Fibroblast of pulmonary artery (primary cell): ENCODE measurements at places on chromosomes 5 and 9.

DNA sequence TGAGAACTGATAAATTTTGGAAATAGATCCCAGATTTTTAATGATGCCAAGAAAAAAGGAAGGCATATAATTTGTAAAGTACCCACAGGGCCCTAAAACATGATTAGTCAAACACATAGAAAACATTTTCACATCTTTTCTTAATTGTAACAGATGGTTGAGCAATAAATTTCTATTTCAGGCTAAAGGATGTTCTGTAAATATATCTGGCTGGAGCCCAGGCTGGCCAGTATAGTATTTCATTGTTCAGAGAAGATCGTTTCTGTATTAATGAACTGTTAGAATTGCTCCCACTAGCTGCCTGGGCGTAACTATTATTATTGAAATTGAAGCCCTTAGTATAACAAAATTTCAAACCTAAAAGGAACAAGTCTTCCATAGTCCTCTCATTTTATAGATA lies 105.3 kb upstream of the SMC2 start:
- DNase-seq: no peak

DNA sequence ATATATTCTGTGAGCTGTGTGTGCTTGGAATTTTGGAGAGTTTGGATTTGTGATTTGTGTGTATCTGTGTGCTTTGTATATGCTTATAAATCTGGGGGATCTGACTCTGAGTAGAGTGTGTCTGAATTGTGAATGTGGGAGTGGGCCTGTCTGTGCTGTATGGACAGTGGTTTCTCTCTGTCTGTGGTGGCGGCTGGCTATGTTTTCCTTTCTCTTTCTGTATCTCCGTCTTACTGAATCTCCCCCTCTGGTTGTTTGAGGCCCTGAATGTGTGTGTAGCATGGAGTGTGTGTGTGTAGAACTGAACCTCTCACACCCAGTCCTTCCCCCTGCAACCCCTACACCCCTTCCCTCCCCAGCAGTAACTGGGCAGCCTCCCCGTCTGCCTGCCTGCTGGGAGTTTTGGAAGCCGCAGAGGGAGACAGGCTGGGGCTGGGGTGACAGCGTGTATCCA lies 4.7 kb downstream of the CXXC5 start:
- DNase-seq: no peak

GRCh38 chr9:77839459-77840140 lies 191.5 kb upstream of the GNA14 start:
- peak; percentile 78 for DNase-seq

- peak; percentile 83 for DNase-seq
These were observed 60.9 kb downstream of the YTHDC2 start for GRCh38 chr5:113574417-113574816.

GRCh38 chr5:168950241-168950951 lies 350.5 kb downstream of the SLIT3 start:
- DNase-seq: no peak

GRCh38 chr9:68802525-68803015 lies 97.5 kb downstream of the PIP5K1B start:
- no peak for DNase-seq

- DNase-seq: peak; percentile 13
These were observed 71.3 kb downstream of the KDM4C start for GRCh38 chr9:6829027-6829426.

GRCh38 chr5:89047571-89047970 lies 164.6 kb upstream of the MEF2C start:
- no peak for DNase-seq

DNA sequence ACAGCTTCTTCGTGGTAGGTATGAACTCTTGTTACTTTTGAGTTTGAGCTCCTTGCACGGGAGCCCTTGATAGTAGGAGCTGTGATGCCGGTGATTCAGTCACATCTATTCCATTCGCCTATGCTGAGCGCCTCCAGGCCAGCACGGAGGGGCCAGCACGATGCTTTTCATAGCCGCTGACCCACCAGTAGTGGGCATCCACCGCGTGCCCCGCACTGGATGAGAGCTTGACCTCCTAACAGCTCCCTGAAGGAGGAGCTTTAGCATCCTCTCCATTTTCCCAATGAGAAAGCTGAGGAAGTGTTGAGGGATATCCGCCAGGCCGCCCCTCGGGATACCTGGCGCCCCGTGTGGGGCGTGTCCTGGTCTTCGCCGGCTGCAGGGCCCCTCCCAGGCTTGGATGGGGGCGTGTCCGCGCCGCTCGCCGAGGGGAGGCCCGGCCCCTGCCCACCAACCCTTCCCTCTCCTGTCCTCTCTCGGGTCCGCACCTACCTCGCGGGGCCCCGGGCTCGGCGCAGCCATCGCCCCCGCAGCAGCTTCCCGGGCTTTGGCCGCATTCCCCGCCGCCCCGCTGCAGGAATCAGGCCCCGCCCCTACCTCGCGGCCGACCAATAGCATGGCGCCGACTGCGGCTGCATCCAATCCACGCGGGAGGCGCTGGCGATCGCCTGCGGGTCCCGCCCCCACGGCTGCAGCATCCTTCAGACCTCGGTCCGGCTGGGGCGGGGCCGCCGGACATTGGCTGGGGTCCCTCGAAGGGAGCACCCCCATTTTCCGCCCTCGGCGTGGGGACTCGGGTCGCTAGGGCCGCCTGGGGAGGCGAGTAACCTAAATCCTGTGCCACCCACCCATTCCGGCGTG lies at the start of gene PIP5KL1:
PIP5KL1 (minus strand) TSS at position 547 of the 861 bp plus-strand sequence; CDS start at position 522, 25 bp downstream.
- peak; percentile 82 for DNase-seq

GRCh38 chr5:117095346-117096332 lies 521.0 kb upstream of the SEMA6A start:
- no peak for DNase-seq

- peak; percentile 82 for DNase-seq
These were observed 245.2 kb downstream of the EFNA5 start for GRCh38 chr5:107425541-107426031.

DNA sequence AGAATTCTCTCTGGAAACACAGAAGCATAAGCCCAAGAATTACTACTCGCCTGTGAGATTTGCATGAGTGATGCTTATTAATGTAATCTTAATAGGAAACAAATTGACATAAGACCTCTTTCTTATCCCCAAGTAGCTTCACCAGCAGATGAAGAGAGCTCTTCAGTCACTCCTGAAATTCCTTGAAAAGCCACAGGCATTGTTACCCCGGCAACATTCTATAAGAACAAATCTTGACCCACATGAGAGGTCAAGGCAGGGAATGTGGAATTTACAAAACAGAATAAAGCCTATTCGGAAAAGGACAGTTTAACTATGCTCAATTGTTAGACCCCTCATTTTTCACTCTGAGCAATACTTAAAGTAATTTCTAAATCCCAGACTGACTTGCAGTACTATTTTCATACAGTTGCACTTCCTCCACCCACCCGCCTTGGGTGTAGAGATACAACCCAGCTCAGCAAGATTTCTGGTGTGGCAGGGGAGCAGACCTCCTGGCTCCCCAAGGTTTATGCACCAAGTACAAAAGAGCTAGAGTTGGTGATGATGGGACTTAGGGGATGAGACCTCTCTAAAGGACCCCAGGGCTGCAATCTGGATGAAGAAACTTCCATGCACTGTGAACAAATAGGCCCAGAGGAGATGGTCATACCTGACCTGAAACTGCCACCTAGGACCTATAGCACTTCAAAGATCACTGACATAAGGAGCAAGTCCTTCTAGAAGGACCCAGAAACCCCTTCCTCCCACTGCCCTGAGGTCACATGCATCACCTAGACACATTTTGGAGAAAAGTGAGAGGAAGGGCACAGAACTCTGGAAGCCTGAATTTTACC lies 242.1 kb downstream of the ZNF608 start:
- DNase-seq: peak; percentile 15

DNA sequence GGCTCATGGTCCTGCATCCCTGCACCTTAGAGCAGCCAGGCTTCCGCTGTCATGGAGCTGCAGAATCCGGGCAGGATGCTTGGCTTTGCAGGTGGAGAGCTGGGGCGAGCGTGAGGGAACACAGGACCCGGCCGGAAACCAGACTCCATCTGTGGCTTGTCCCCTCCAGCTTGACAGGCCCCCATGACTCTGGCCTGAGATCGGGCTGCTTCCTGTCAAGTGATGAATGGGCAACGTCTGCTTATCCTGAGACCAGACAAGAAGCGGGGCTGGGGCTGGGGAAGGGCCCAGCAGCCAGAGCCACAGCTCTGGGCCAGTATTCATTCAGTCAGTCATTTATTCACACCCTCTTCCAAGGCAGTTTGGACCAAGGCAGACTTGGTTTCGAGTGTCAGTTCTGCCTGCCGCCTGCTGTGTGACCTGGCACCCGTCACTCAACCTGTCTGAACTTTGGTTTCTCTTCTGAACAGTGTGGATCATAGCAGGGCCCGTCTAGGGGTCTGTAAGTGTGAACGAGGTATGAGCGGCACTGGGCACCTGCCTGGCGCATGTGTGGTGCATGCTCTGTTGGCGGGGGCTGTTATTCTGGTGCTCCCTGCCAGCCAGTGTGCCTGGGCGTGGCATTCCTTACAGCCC lies 37.5 kb downstream of the NEK6 start:
- peak; percentile 57 for DNase-seq

- DNase-seq: no peak
These were observed 63.8 kb downstream of the VAV2 start for GRCh38 chr9:133928248-133928764.

DNA sequence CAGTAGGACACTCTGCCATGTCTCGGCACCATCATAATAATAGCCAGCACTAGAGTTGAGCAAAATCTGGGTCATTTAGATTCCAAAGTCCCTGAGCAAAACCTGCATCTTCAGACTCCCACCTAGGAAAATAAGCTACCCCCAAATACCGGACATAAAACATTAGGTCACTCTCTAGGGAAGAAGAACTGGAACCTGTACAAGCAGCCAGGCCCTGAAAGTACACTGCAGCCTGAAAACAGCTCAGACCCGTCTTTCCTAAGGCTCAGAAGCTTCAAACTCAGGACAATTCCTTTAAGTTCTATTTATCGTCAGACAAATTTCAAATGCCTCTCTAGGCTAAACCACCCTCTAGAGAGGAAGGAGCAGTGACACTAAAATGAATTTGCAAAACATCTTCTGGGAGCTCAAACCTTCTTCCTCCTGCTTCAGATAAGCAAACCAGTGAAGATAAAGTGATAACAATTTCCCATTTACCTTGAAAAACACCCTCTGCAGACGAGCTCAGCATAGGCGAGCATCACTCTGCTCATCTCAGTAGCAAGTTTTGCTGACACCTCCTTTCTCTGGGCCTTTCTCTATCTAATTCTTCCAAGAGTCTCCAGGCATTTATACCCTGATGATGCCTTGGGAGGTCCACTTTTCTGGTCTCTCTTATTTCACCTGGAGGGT lies 34.0 kb downstream of the ADAM19 start:
- peak; percentile 26 for DNase-seq

DNA sequence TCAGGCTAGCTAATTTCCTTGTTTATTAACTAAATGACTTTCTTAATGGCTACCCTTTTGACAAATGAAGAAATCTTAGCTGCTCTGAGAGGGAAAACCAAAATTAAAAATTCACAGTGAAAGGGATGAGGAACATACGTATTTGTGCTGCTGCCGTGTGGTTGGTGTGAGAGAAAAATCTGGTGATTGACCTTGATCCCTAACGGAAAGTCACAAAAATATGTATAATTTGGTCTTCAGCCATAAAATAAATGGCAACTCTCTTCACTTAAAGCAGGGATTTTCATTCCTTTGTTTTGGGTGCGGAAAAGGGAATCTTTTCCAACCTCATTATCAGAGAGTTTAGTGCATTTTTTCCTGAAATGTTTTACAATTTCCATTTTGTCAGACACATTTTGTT lies 40.4 kb downstream of the PAM start:
- DNase-seq: no peak

DNA sequence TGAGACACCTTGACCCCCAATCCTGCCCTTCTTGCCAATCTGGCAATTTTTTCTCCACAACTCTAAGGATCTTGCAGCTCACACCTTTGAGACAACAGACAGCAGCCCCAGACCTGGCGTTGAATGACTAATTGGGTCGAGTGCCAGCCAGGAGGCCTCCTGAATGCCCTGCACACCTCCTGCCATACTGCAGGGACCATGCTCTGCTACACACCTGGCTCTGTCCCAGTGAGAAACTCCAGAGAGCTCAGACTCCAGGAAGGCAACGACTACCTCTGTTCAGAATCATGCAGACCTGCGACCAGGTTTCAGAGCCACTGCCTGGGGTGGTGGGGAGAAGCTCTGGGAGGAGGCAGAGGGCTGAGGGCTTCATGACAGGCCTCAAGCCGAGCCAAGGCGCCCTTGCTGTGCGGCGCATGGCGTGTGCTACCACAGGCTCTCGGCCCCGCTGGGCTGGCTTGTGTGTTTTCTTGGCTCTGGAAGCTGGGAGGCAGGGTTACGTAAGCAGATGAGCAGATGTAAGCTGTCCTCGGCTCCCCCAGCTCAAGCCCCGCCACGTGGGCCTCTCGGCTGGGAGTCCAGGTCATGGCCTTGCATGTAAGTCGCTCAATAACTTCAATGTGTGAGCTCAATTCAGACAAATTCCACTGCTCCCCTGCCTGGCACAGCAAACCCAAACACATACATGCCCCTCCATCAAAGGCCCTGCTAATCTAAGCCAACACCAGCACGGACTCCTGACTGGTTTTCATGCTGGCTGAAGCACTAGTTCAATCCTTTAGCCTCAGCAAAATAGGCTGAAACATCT lies 27.5 kb downstream of the B4GALT1 start:
- peak; percentile 95 for DNase-seq

DNA sequence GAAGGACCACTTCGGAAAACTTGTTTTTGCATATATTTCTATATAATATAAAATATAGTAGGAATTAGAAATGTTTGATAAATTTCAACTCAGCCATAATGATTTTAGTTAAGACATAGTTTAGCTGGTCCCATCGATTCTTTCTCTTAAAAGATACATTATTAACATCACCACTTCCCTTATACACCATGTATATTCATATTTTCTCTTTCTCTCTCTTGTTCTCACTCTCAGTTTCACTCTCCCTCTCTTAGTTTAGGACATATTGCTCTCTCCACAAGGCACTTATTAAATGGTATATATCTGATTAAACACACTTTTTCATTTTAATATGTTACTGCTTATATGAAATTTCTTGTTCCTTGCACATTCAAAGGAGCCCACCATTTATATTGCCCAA lies 90.1 kb upstream of the RASEF start:
- no peak for DNase-seq

DNA sequence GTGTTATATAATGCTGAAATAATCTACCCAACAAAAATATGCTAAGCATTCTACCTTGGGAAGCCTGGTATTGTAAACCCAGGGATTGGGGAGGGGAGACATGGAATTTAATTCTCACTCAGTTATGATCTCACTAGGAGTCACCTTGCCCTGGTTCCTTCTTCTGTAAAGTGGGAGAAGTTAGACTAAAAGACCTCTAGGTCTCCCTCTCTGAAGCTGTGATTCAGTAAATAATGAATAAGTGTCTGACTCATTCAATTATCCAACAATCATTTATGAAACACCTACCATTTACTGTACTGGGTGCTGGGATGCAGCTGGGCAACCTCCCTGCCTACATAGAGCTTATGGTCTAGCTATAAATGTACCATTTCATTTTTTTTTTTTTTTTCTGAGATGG lies 20.2 kb upstream of the SPARC start:
- no peak for DNase-seq

GRCh38 chr5:110108520-110108919 lies 418.8 kb downstream of the MAN2A1 start:
- DNase-seq: no peak

- no peak for DNase-seq
These were observed 7.4 kb upstream of the GSN start for GRCh38 chr9:121260457-121261106.
